ENCODE measurements at places on chromosomes 1 and 21.

DNA sequence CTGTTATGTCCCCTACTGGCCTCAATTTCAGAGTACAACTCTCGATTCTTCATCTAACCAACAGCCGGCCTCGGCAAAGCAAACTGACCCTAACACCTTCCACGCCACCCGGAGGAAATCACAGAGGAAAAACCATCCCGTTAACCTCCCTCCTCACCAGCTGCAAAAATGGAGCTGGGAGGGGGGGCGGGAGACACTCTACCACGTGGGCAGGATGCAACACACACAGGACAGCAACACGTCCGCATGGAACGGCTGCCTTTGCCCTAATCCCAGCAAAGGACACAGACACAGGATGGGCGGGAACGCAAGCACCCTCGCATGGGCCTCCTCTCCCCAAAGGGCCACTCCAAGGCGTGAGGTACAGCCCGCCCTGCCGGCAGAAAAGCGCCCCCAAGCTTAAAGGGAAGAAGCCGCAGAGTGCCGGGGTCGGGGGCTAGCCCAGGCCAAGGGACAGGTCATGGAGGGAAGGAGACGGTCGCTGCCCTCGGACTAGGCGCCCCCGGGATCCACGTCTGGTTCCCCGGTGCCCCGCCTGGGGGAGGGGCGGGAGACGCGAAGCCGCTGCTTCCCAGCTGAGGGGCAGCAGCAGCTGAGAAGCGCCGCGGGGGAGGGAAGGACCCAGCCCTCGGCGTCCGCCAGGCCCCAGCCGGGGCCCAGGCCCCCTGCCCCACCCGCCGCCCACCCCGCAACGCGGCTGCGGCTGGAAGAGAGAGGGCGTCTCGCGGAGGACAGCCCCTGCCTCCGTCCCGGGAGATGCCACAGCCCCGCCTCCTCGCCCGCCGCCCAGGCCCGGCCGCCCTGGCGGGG lies 590 bp downstream of the FOXJ3 start:
- no peak for DNase-seq

GRCh38 chr1:113244112-113244820 lies 146.0 kb upstream of the MAGI3 start:
- DNase-seq, result no peak

DNA sequence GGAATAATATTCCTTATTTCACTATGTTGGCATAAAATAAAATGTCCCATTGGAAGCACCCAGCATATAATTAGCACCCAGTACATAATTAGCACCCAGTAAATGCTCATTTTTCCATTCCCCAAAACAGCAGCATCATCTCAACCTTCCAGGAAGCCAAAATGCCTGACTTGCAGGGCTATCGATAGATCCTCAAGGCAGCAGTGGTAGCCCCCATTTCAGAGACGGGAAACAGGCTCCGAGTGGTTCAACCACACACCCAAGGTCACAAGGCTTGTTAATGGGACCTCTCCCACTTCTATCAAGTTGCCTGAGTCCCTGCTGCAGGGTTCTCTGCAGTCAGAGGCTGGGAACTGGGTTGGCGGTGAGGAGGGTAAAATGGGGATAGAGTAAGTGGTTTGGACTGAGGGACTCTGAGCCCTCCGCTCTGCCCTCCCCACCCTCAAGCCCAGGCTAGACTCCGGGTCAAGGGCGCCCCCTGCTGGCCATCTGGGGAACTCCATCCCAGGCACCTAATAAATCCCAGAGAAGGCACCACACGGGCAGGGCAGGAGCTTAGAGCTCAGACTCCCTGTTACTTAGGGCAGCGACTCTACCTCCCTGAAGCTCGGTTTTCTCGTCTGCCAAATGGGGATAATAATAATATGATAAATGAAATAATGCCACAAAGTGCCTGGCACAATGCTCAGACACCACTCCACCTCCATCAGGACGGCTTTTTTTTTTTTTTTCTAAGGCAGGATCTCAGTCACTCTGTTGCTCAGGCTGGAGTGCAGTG lies 21.9 kb upstream of the LAPTM5 start:
- peak; percentile 94 for DNase-seq

DNA sequence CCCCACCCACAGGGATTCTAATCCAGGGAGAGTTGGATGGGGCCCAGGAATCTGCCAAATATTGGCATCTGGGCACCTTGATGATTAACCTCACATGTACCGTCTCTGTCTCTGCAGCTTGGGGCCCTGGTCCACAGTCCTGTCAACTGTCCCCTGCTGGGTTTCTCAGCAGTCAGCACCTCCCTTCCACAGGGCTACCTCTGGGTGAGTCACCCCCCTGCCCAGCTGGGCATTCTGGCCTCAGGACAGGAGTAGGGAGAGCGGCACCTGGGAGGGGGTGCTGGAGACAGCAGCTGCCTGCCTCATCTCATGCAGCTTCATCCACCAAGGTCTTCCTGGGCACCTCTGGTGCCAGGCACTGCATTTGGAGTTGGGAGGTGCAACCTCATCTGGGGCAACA lies 100.6 kb upstream of the ACTL8 start:
- DNase-seq, result no peak

DNA sequence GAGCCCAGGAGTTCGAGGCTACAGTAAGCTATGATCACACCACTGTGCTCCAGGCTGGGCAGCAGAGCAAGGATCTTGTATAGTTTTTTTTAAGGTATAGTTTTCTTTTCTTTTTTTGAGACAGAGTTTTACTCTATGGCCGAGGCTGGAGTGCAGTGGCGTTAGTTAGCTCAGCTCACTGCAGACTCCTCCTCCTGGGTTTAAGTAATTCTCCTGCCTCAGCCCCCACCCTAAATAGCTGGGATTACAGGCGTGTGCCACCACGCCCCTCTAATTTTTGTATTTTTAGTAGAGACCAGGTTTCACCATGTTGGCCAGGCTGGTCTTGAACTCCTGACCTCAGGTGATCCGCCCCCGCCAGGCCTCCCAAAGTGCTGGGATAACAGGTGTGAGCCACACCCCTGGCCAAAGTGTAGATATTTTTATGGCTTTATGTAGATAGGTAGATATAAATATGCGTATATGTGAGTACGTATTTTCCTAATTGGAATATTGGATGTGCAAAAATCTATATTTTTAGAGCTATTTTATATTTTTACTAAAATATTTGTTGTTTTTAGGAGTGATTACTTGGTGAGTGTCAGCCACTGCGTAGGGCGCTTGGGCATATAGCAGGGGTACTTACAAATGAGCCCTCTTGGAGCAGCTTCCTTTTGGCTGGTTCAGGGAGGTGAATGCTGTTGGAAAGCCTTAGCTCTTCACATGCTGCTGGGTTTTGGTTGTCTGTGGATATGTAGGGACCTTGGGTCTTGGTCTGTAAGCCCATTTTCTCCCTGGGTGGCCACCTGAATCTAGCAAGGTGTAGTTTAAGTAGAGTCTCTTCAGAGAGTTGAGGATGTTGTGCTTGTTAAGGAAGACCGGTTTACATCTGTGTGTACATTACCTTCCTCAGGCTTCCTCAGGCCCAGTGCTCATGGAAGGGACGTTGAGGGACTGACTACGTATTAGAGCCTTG lies 9.5 kb downstream of the KDM4A start:
- DNase-seq, result no peak

- no peak for DNase-seq
These were observed 38.6 kb downstream of the UBE2G2 start for GRCh38 chr21:44763050-44763378.

- DNase-seq, result no peak
These were observed 16.9 kb upstream of the PCP4 start for GRCh38 chr21:39850333-39850732.

GRCh38 chr1:43035821-43036741 lies 77.4 kb upstream of the SLC2A1 start:
- no peak for DNase-seq

DNA sequence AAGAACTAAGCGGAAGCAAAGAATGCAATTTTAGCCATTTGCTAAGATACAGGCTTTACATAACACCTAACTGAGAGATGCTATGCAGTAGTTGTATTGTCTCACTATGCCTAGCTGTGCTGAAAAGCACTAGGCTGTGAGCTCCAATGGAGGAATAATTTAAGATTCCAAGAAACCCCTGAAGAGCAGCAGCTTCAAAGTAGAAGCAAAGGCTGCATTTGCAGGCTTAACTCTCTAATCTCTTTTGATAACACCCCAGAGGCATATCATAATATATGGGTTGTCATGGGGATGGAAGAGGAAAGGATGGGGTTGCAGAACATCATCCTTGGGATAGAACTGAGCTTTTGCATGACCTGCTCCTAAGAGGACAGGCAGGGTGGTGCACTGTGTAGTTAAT lies 102.0 kb downstream of the ERG start:
- DNase-seq, result no peak
